Activated T-helper 1 cell treated with anti-CD3 and anti-CD28 coated beads, Interleukin-2, amount 50 U/mL, for 16 hours (primary cell): ENCODE measurements at places on chromosomes 11 and 22.

DNA sequence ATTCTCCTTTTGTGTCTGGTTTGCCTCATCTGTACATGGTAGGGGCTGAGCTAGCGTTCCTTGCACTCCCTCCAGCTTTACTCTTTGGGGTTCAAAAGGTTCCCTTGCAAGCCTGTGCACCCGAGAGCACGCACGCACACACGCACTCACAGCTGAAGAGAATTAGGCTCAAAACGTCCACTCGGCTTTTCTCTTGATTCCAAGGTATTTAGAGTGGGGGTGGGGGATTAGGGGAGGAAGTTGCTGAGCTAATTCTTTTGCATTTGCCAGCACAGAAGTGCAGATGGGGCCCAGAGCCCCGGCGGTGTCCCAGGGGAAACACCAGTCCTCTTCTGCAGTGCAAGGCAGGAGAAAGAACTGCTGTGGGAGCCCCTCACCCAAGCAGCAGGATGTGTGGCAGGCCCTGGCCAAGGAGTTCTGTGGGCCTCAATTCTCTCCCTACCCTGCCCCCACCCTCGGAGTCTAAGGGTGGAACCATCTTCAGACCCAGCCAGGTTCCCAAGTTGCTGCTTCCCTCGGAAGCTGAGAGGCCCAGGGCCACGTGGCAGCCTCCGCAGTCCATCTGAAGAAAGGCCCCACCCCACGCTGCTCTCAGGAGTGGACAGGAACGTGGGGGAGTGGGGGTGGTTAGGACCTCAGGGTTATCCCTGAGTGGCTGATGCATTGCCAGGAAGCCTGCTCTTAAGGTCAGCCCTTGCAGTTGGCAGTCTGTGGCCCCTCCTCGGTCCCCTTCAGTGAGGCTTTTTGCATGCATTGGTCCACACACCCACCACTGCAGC is 3.8 kb upstream of the KCNQ1OT1 start:
- DNase-seq = no peak

GRCh38 chr11:87366346-87366745 is 328.6 kb downstream of the TMEM135 start:
- DNase-seq = no peak

GRCh38 chr22:36900880-36901279 is 12.5 kb upstream of the CSF2RB start:
- DNase-seq = no peak

- DNase-seq = no peak
Observed at GRCh38 chr11:9176136-9176535, 84.7 kb upstream of the SCUBE2 start.
